NCI-H1417 treated with DMSO at 0.1 percent for 48 hours (cell line): ENCODE measurements at places on chromosomes 1 and 21.

DNA sequence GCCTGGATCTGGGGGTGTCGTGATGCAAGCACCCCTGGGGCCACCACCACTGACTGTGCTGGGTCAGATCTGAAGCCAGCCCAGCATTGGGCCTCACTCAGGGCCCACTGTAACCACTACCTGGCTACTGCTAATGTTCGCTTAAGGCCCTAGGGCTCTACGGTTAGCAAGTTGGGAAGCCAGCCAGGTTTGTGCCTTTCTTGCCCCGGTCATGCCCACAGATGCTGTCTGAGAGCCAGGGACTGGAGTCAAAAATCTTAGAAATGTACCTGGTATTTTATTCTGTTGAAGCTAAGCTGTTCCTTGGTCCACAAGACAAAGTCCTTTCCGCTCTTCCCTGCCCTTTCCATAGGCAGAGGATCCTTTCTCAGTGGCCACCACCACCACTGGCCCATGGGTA lies 15.2 kb upstream of the FCRL3 start:
- DNase-seq, result no peak

DNA sequence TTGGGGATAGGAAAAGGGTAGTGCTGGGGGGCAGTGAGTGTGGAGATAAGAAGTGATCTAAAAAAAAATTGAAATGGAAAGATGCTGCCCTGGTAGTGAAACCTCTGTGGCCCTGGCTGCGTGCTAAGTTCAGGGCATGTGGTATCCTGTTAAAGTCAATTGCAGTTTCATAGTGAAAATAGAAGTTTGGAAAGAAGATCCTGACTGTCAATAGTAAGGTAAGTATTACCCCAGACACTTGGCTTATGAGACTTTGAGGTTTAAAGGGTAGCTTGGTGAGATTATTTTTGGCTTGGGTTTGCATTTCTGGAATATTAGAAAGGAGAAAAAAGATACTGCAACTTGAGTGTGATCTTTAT lies 6.8 kb downstream of the ARID1A start:
- DNase-seq, result no peak

DNA sequence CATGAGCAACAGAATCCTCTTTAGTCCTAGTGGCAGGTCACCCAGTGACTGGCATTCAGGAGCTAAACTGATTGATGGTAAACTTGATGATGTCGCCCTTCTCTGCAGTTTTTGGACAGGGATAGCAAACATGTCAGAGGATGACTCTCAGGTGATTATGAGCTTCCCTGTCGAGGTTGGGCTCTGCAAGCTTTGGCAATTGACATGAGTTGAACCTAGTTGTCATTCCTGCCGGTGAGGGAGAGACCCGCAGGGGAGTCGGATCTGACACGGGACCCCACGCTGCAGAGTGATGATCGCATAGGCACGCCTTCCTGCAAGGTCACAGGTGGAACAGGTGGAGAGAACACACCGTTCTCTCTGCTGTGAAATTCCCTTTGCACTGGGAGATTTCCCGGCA lies 438.0 kb upstream of the VAMP3 start:
- DNase-seq, result no peak

DNA sequence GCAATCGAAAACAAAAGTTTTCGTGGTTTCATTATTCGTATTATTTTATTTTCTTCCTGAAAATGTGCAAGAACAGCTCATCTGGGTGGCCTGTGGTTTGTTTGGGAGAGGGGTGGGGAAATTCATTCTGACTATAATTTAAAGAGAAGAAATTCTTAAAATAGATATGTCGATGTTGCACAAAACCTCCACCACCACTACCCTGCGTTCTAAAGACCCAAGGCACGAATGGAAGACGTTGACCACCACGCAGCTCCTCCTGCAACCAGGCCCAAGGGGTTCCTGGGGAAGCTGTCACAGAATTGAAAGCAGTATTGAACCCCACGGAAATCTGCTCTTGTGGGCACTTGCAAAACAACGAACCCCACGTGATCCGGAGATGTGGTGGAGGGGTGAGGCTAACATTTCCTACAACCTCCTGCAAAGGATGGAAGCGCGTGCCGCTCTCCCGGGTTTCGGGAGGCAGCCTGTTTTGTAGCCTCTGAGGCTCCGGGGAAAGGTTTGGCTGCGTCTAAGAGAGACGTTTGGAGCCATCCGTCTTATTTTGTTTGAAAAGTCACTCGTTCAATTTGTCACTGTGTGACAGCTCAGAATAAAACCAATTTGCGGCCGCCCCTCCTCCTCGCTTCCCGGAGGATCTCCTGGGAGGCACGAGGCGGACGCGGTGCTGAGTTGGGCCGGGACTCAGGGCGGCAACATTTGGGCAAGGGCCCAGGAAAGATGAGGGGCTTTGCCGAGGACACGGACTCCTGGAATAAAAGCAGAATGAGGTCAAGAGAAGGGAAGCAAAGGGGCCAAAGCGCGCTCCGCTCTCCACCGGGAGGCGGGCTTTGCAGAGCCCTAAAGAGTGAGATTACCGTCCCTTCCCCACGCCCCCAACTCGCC lies 810 bp upstream of the HLX start:
- DNase-seq, result no peak

DNA sequence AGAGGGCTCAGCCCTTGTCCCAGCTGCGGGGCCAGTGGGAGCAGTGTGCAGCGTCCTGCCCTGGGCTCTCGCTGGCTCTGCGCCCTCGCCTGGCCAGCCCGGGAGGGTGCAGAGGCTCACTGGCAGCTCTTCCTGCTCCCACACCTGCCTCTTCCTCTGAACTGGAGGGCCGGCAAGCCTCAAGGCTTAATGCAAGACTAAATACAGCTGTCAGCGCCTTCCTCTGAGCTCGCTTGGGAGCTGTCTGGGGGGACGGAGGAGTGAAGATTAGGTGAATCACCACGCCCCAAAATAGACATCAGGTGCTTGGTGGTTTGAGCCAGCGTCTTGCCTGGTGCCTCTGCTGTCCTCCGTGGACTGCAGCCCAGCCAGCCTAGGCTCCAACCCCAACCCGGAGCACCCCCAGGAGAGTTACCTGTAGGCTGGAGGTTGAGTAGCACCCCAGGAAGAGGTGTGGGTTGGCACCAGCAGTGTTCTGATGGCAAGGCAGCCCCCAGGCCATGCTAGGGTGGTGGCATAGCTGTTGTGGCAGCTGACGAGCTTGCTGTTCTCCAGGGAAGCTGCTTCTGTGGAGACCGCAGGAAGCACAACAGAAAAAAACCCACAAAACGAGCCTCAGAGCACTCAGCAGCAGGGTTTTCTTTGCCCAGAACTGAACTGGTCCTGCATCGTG lies 36.9 kb downstream of the UMODL1 start:
- peak; percentile 38 for DNase-seq

DNA sequence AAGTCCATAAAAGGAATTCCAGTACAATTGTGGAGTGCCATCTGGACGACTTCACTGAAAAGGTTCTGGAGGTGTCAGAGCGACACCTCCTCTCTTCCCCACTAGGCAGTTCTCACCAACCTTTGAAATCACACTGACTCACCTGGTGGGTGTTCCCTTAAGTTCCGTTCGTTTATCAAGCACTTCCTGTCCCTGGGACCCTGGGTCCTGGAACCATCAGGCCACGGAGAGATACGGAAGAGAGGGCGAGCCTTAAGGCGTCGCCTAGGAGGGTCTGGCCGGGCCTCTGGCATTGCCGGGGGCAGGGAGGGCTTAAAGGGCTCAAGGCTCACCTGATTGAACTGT lies 317 bp downstream of the SPAG17 start:
- DNase-seq, result no peak

GRCh38 chr1:186454981-186455380 lies 5.9 kb downstream of the PDC start:
- DNase-seq, result no peak

DNA sequence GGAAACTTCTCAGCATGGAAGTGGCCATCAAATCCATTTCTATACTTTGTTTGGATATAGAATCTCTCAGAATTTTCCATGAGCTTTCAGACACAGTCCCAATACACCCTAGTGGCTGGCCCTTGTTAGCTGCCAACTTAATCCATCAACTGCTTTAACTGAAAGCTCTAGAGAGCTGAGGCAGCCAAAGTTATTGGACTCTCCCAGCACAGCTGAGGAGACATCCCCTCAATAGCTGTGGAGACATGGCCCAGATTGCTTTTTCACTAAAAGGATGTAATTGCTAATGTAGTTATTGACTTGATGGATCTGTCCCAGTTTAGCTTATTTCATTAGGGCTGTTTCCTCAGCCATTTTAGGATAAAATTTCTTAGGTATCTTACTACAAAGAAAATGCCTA lies 94.8 kb upstream of the PRMT6 start:
- DNase-seq, result no peak

DNA sequence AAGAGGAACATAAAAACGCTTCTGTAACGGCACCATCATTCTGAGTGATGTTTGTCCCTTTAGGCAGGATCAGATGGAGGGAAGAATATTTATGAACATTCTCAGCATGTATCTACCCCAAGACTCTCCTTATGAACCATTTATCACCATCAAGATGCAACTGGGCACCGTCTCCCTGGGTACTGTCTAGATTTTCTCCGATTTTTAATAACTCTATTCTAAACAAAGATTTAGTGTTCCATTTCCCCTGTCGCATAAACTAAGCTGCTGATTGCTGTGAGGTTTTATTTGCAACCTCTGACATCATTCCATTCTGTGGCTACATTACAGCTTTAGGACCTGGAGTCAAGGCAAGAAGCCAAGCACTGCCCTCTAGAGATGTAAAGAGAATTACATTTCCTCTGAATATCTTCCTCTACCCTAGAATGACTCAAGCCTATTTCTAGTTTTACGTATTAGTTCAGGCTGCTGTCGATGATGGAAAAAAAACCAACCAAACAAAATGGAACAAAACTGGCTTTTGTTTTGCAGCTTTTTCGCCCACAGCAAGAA lies 130.1 kb upstream of the MAP1LC3C start:
- no peak for DNase-seq

- DNase-seq, result no peak
Observed at GRCh38 chr1:59229138-59229537, 67.8 kb upstream of the FGGY start.

GRCh38 chr1:245260110-245260882 lies 105.5 kb downstream of the KIF26B start:
- DNase-seq, result no peak

DNA sequence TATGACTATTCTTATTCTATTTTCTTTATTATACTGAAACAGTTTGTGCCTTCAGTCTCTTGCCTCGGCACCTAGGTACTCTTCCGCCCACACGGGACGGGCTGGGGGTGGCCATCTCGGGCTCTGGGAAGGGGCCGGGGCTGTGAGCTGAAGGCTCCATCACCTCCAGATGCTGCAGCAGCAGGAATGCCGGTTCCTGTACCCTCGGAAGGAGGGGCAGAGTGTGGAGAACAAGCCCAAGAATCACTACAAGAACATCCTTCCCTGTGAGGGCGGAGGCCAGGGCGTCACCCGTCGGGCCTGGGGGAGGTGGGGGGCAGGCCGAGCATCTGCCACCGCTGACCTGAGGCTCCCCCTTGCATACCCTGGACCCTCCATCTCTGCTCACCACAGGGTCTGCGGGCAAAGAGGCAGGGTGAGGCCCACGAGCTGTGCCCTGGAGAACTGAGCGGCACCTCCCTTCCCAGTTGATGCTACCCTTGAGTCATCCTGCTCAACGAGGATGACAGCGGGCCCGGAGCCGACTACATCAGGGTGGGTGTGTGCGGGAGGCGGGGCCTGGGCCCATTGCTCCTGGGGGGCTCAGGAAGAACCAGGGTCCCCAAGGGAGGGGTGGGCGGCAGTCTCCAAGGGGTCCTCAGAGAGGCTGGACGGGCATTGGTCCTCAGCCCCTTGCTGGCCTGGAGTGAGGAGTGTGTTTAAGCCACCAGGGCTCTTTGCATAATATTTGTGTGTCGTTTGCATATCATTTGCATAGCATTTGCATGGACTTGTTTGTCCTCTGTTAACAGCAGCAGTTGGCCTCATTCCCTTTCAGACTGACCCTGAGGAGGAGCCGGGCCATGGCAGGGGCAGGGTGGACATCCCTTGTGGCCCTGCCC lies 7.5 kb downstream of the RNF223 start:
- DNase-seq, result no peak

GRCh38 chr1:186104459-186104858 lies 270.6 kb downstream of the TPR start:
- DNase-seq, result no peak

GRCh38 chr1:12712929-12713328 lies 3.0 kb upstream of the AADACL3 start:
- no peak for DNase-seq

DNA sequence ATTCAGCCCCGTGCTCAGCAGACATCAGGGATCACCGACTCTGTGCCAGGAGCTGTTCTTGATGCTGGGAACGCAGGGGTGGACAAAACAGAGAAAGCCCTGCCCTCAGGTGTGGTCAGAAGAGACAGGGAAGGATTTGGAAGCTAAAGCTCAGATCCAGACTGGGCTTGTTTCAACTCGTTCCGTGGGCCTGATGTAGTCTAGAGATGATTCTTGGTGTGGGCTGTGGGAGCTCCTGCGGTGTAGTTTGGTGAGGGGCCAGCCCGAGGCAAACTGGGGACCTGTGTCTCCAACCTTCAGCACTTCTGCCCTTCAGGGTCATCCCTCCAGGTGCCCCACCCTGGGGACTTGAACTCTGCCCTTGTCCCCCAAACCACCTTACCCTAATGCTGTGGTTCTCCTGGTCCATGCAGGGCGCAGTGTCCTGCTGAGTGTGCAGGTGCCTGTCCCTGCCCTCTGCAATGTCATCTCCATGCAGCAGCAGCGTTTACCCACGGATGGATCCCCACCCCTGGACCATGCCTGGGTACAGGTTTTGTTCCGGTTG lies 17.3 kb upstream of the ABCG1 start:
- no peak for DNase-seq

- no peak for DNase-seq
Observed at GRCh38 chr1:60510162-60510561, 436.6 kb upstream of the C1orf87 start.

DNA sequence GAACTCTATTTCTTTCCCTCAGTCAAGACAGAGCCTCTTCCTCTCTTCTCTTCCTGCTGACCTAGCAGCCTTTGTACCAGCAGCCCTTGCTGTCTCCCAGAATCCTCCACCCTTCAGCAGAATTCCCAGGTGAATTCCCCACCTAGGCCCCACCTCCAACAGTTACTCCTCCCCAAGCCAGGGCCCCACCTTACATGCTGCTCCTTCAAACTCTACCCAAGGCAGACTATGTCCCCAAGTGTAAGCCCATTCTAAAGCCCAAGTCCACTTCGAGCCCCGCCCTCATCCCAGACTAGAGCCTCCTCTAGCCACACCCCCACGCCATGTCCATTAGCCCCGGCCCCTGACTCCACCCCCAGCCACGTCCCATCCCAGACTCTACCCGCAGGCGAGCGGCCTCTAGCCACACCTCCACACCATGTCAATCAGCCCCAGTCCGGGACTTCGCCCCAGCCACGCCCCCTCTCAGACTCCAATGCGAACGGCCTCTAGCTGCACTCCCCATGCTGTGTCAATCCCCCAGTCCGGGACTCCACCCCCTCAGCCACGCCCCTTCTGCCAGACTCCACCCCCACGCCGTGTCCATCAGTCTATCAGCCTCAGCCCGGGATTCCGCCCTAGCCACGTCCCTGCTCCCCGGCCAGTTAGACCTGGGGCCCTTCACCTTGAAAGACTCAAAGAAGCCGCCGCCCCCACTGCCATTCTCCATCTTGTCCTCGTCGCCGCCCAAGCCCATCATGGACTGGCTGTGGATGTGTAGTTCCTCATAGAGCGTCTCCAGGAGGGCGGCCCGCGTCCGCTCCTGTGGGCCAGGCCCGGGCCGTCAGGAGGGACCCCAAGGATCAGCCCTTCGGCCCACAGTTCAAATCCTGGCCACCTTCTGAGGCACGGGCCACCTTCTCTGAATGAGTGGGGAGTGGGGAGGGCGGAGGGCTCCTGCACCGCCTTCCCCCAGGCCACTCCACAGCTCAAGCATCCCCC lies 61.3 kb downstream of the RAP1GAP start:
- no peak for DNase-seq

GRCh38 chr1:226645279-226645976 lies 93.7 kb downstream of the ITPKB start:
- DNase-seq, result no peak
